HFF-Myc (cell line): ENCODE measurements at places on chromosomes 7 and 10.

GRCh38 chr10:73859784-73860491, 14.4 kb downstream of the CAMK2G start:
- DNase-seq, result no peak

DNA sequence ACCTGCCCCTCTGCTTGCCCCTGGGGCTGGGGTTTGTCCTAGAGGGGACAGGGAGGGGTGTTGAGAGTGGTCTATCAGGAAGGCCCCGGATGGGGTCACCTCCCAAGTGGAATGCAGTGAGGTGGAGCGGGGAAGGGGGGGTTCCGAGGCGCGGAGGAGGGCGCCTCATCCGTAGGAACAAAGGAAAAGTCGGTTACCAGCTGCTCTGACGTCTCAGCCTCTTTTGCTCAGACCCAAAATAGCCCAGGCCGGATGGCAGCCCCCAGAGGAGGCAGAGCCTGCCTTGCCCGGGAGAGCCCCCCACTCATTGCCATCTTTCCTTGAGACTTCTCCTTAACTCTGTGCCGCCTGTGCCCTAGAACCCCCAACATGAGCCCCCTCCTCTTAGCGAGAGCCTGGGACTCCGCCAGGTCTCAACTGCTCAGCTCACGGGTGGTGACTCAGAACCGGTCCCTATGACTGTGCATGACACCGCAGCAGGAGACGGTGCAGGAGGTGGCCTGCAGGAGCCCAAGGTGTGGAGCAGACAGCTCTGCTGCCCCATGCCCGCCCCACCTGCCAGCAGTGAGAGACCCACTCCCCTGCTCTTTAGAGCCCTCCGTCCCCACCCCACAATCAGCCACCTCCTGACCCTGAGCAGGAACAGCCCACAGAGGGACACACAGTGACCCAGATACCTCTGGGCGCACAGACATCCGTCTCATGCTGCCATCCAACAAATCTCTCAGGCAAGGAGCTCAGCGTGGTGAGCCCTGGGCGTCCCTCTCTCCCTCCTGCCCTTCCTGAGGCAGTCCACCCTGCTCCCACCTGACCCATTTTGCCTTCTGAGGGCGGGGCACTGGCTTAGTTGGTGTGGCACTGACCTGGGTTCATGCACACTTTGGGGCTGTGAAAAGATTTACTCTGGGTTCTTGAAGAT, 13.1 kb downstream of the STX1A start:
- DNase-seq, result no peak

DNA sequence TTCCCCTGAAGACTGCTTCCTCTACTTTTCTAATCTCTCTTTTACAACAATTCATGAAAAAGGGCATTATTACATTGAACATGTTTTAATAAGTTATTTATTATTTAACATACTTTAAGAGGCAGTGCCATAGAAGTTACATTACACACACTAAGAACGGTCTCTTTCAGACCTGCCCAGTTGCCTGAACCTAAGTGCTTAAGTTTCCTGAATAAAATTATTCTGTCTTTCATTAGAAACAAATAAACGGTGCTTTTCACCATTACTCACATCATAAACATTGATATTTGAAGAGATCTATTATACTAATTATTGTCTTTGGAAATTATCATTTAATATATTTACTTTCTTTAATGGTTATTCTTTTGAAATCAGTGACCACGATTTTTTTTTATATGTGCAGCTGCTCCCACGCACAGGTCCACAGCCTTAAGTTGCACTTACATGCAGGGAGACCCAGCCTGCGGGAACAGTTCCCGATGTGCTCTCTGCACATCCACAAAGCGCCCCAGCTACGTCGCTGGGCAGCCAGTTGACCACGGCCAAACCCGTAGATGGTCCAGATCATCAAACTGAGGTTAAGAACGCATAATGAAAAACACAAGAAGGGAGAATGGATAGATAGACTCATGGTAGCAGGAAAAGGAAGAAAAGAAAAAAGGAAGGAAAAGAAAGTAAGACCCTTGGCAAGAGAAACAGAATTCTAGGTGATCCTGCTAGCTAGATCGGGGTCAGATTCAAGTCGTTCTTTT, 437.0 kb upstream of the MGMT start:
- no peak for DNase-seq

- DNase-seq, result peak; percentile 78
These were observed 676.8 kb downstream of the DNAJB9 start for GRCh38 chr7:109246330-109247077.

- no peak for DNase-seq
These were observed 45.3 kb downstream of the WNT2 start for GRCh38 chr7:117277576-117277975.

DNA sequence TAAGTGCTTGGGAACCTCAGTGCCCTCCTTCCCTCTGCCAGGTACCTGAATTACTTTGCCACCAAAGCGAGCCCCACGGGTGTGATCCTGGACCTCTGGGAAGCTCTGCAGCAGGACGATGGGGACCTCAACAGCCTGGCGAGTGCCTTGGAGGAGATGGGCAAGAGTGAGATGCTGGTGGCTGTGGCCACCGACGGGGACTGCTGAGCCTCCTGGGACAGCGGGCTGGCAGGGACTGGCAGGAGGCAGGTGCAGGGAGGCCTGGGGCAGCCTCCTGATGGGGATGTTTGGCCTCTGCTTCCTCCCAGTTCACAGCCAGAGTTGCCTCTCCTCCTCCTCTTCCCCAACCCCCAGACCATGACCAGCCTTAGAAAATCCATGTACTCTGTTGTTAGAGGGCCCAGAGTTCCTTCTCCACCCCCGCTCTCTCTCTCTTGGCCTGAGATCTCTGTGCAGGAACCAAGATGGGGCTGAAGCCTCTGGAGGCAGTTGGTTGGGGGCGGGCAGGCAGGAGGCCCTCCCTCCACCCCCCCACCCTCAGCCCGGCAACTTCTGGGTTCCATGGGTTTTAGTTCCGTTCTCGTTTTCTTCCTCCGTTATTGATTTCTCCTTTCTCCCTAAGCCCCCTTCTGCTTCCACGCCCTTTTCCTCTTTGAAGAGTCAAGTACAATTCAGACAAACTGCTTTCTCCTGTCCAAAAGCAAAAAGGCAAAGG, 19.8 kb upstream of the SLC29A3 start:
- DNase-seq, result no peak

DNA sequence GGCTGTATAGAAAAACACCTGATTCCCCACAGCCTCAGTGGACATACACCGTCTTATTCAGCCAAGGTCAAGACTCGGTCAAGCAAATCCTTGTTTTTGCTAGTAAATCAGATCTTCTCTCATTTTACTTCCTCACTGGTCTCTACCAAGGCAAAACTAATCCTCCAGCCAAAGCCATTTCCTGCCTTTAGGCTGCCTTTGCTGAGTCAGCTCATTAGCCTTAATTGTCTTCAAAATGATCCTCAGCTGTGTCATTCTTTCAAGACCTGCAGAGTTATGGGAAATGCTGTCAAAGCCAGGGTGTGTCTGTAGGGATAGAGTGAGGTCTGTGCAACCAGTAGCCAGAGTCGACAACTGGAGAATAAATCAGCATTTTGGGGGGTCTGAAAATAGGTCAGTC, 107.2 kb upstream of the FAM180A start:
- DNase-seq, result peak; percentile 17

DNA sequence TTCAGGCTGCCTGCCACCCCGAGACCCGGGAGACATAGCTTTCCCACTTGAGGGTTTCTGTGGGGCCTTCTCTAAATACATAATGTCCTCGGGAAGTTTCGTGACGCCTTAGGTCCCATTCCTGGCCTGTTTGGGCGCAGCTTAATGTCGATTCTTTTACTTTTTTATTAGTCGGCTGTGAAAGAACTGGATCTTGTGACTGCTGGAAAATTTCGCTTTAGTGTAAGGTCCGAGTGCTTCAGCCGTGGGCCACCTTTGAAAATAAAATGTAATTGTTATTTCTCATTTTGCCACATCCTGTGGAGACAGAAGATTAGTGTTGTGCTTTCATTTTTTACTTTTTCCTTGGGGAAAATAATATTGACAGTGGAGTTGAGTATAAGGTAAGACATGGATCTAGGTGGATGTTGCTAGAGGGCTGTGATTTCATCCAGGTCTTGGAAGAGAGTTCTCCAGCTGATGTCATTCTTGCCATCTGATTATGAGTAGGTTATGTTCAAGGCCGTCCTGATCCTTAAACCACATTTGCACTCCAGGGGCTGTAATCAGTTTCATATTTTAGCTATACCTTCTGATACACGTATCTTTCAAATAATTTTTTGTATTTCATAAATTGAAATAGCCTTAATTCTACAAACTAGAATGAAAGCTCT, 830 bp downstream of the RAB18 start:
- DNase-seq, result no peak

GRCh38 chr10:69091143-69091651, 3.3 kb downstream of the SRGN start:
- no peak for DNase-seq

GRCh38 chr7:38070718-38071117, 107.3 kb upstream of the STARD3NL start:
- DNase-seq, result no peak

DNA sequence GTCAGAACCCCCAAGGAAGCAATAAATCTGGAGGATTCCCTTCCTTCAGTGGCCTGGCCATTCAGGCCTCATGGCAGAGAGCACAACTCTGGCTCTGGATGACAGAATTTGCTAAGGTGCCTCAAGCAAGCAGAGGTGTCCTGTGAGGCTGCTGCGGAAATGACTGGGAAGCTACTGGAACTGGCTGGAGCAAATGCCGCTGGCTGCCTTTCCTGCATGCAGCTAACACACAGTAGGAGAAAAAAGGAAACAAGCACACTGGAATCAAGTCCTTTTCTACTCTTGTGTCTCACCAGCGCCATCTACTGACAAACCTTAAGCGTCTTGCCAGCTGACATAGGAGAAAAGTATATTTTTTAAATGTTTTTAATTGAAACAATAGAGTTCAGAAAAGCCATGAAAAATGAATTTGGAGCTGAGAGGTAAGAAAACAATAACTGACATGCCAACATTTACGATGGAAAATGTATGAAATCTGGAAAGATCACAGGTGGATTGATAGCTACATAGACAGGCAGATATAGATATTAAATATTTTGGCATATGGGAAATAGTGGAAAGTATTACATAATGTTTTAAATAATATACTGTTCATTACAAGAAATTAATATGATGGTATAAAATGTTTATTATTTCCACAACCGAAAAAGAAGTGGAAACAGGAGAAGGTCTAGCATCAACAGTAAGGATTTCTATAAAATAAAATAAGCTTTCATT, 951.6 kb downstream of the ANKRD7 start:
- no peak for DNase-seq

DNA sequence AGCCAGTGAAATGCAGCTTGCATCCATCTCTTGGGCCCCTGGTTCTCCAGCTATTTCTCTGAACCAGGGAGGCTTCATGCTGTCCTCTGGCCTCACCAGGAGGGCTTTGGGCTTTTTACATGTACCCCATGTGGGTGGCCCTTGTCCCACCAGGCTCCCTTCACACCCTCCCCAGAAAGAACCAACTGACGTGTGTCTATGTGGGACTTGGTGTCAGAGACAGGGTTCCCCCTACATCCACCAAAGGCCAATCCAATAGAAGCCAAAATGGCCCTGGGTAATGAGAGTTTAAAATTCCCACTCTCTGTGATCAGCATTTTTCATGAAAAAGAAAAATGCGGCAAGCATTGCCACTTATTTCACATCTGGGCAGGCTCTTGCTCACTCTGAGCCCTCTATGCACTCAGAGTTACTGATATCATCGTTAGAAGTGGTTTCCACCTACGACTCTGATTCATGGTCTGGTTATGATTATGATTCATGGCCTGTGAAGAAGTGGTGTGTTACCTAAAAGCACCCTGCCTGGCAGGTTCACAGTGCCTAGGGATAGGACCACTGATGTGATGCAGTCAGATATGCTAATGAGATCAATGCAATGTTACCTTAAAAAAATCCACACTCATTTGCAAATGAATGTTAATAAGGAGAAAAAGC, 133.5 kb downstream of the BUB3 start:
- no peak for DNase-seq
